Osteoblast (primary cell): ENCODE measurements at places on chromosomes 7 and 10. TPM values are rescaled to one million over a fixed set of nuclear protein-coding genes. Genes with fewer than 3 reads are reported as not detected.
A peak's percentile ranks its signal among the peaks of the same experiment; 100 is the strongest.

CBX3 gene
- total RNA-seq, result 136 and 142 TPM in 2 replicates

SPDYE17 gene
- not detected in 2 replicates for total RNA-seq

POU6F2 gene
- total RNA-seq, result under 0.01 TPM in 1 of 2 replicates, not detected in the other

IPMK gene
- total RNA-seq, result 10.9 TPM in 2 replicates

OR2A1 gene
- total RNA-seq, result 0.29 and 0.36 TPM in 2 replicates

GPR15LG gene
- not detected in 2 replicates for total RNA-seq

ANXA8L1 gene
- total RNA-seq, result 0.29 and 0.36 TPM in 2 replicates

DGKI gene
- 19.2 and 23.3 TPM in 2 replicates for total RNA-seq

DNA sequence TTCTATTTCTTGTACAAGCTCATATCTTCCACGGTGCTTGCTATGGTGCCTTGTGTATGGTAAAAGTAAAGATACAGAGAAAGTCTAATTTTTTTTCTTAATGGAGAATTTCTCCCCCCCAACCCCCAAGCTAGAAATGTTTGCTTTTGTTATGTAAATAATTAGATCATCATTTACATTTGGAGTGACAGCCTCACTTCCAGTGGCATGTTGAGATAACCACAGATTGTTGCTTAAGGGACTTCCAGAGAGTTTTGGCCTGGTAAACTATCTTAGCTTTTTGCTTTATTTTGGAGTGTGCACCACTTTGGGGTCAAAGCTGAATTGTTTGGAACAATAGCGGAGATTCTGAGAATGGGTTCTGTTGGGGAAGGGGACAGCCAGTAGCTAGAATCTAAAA is 129.7 kb downstream of the ZNF365 start:
- DNase-seq, result no peak

DNA sequence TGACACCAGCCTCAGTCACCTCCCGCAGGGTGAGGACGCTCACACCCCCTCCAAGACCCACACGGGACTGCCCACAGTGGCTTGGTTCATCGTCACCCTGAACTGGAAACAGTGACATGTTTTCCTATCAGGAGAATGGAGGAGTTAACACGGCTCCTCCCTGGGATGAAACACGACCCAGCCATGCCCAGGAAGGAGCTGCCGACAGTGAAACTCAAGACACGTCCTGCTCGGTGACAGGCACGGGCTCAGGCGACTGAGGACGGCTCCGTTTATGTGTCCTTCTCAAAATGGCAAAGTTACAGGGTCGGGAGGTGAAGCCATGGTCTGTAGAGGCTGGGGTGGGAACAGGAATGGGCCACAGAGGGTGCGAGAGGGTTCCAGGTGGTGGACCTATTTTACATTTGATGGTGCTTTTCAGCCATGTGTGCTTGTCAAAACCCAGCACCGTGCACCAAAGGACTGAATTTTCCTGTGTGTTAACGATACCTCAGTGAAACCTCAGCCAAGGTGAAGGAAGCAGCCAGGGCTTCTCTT is 272.4 kb downstream of the ADARB2 start:
- no peak for DNase-seq

GRCh38 chr7:123573341-123573740 is 15.7 kb upstream of the NDUFA5 start:
- no peak for DNase-seq

GRCh38 chr10:69801094-69801433 is 642 bp upstream of the COL13A1 start:
- peak; percentile 96 for DNase-seq

DNA sequence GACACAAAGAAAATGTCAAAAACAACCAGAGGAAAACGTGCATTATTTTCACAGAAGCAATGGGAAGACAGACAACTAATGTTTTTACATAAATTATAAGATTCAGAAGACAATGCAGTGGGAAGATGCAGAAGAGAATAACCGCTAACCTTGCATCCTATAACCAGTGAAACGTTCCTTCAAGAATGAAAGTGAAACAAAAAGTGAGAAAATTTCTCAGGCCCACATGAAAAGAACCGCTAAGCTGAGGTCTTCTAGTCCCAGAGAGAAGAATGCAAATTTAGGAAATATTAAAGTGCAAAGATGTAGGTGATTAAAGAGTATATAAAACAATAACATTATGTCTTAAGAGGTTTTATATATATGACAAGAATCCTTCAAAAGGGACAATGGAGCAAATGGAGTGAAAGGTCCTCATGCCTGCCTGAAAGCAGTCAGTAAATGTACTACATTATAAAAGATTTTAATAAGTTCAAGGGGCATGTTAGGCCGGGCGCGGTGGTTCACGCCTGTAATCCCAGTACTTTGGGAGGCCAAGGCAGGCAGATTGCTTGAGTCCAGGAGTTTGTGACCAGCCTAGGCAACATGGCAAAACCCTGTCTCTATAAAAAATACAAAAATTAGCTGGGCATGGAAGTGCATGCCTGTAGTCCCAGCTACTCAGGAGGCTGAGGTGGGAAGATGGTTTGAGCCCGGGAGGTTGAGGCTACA is 43.1 kb upstream of the DDC start:
- DNase-seq, result no peak

DNA sequence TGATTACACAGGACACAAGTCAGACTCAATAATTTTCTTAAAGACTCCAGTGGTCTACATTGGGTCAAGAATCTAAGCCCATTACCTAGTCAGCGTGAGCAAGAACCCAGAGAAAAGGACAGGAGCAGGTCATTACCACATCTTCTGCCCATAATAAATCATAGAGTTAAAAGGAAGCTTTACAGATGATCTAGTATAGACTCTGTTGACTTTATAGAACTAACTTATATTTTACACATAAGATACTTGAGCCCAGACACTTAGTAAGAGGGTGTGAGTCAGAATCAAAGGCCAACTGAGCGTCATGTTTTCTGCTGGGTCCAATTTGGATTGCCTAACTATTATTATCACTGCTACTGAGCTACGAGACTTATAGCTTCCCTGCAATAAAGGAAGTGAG is 206.1 kb upstream of the NPSR1 start:
- no peak for DNase-seq

- no peak for DNase-seq
Observed at GRCh38 chr10:102801978-102802377, 35.2 kb downstream of the CYP17A1 start.

GRCh38 chr7:143085109-143085508 is 33.0 kb downstream of the OR6V1 start:
- no peak for DNase-seq

- no peak for DNase-seq
Observed at GRCh38 chr7:106054156-106054910, 57.8 kb downstream of the SYPL1 start.

- DNase-seq, result peak; percentile 99
Observed at GRCh38 chr7:100102950-100103840, 1.8 kb downstream of the AP4M1 start.

GRCh38 chr7:46767071-46767470 is 814.8 kb downstream of the TNS3 start:
- DNase-seq, result no peak
